Ascending aorta (tissue), 2 donors: ENCODE measurements at places on chromosomes 16 and 17. TPM values are rescaled to one million over a fixed set of nuclear protein-coding genes. Genes with fewer than 3 reads are reported as not detected.

DNA sequence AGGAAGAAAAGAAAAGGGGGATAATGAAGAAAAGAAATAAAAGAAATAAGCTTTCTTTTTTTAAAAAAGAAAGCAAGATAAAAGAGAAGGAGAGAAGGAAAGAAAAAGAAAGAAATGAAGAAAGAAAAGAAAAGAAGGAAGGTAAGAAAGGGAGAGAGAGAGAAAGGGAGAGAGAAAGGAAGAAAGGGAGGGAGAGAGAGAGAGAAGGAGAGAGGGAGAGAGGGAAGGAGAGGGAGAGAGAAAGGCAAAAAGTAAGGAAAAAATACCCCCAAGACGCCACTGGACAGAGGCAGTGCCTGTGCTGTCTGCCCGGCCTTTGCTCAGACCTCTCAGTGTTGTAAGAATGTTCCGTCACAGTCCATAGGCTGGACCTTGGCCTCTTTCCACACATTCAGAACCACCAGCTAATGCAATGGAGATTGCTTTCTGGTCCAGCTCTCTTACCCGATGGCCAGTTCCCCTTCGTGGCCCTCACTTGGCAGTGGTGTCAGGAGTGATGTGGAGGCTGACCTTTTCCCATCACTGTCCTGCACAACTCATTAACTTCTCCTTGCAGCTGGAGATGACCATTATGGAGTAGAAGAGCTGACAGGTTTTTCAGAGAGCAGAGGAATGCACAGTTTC, 14.3 kb upstream of the HNF1B start:
- H3K27ac ChIP-seq, result no peak overlapping the region
- H3K4me3 ChIP-seq, result no peak overlapping the region
- H3K36me3 ChIP-seq, result no peaks in the 10 kb centered on the region
- H3K27me3 ChIP-seq, result no peaks in the 10 kb centered on the region
- no peak for DNase-seq

PIK3R5 gene
- total RNA-seq, result 42.0 TPM

GRCh38 chr17:16534236-16534635, 34.8 kb downstream of the ZNF287 start:
- no peak for DNase-seq
- no peaks in the 10 kb centered on the region for H3K27me3 ChIP-seq
- H3K36me3 ChIP-seq, result no peaks in the 10 kb centered on the region
- H3K4me3 ChIP-seq, result no peak overlapping the region
- no peaks in the 10 kb centered on the region for H3K4me1 ChIP-seq

- H3K4me3 ChIP-seq, result no peak overlapping the region
- no peak overlapping the region for H3K27ac ChIP-seq
- H3K27me3 ChIP-seq, result no peaks in the 10 kb centered on the region
Measured at GRCh38 chr17:9421525-9421924, 154.1 kb downstream of the STX8 start.

ITGA3 gene
- total RNA-seq, result 222 TPM

MFAP4 gene
- total RNA-seq, result 280 TPM

- no peak for DNase-seq
- no peaks in the 10 kb centered on the region for H3K36me3 ChIP-seq
- H3K4me1 ChIP-seq, result no peaks in the 10 kb centered on the region
Measured at GRCh38 chr17:13378361-13378760, 223.4 kb downstream of the HS3ST3A1 start.

DNA sequence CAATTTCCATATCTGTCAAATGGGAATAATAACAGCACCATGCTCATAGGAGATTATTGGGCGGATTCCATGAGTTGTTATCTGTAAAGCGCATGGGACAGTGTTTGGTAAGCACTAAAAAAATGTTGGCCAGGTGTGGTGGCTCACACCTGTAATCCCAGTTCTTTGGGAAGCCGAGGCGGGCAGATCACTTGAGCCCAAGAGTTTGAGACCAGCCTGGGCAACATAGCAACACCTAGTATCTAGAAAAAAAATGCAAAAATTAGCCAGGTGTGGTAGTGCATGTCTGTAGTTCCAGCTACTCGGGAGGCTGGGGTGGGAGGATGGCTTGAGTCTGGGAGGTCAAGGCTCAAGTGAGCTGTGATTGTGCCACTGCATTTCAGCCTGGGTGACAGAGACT, 66.8 kb upstream of the NFAT5 start:
- H3K36me3 ChIP-seq, result no peaks in the 10 kb centered on the region
- no peak overlapping the region for H3K4me3 ChIP-seq
- no peak for DNase-seq
- no peak overlapping the region for H3K27ac ChIP-seq
- H3K27me3 ChIP-seq, result no peaks in the 10 kb centered on the region

KCTD19 gene
- not detected for total RNA-seq

DNA sequence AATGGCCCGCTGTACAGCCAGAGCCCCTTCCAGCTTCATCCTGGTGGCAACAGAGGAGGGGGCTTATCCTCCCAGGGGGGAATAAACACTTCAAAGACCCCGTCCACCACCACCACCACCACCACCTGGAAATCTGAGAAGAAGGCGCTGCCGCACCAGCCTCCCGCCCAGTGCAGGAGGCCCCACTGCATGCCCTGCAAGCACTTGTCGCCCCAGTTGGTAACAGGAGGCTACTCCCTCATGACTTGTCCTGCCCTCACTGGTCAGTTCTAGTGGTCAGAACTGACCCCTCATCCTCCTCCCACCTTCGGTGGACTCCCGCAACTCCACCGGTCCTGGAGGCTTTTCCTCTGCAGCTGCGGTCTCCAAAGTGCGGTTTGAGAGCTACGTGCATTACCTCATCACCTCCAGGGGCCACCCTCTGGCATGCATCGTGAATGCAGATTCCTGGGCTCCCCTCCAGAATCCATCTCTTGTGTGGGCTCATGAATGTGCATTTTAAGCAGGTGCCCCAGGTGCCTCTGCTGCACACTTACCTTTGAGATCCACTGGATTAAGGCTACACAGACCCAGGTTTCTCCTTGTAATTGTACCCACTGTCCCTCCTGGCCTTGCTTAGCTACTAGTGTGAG, 71.8 kb downstream of the SRCIN1 start:
- H3K27me3 ChIP-seq, result no peaks in the 10 kb centered on the region
- H3K4me1 ChIP-seq, result no peaks in the 10 kb centered on the region
- H3K27ac ChIP-seq, result no peak overlapping the region
- no peak overlapping the region for H3K4me3 ChIP-seq

GRCh38 chr17:46045639-46046038, 46.6 kb downstream of the STH start:
- peaks cover 4% of the 10 kb centered on the region for H3K4me1 ChIP-seq
- no peak overlapping the region for H3K27ac ChIP-seq
- no peak for DNase-seq
- H3K4me3 ChIP-seq, result no peak overlapping the region
- no peaks in the 10 kb centered on the region for H3K27me3 ChIP-seq

GRCh38 chr17:50134206-50135110, 4.5 kb upstream of the SAMD14 start:
- peak overlapping the region; percentile 85 for H3K27ac ChIP-seq
- no peaks in the 10 kb centered on the region for H3K27me3 ChIP-seq
- DNase-seq, result no peak
- no peak overlapping the region for H3K4me3 ChIP-seq
- peaks cover 50% of the 10 kb centered on the region for H3K36me3 ChIP-seq
- peaks cover 25% of the 10 kb centered on the region for H3K4me1 ChIP-seq

DNA sequence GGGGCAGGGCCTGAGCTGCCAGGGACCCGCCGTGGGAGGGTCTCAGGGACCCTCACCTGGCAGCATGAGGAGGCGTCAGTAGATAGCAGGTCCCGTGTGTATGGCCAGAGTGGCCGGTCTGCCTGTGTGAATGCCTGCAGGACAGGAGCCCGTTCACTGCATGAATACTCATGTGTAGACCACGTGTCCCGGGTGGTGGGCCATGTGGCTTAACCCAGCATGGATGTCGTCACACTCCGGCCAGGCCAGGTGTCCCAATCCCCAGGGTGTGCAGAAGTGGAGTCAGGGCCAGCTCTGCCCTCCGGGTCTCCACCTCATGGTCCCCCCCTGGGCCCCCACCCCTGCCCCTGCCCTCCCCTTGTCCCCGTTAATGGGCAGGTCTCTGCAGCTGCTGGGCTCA, 53.7 kb downstream of the BAHCC1 start:
- H3K4me1 ChIP-seq, result no peaks in the 10 kb centered on the region
- H3K27ac ChIP-seq, result no peak overlapping the region
- no peaks in the 10 kb centered on the region for H3K27me3 ChIP-seq
- no peak for DNase-seq
- H3K36me3 ChIP-seq, result peaks cover 49% of the 10 kb centered on the region
- H3K4me3 ChIP-seq, result no peak overlapping the region

DNA sequence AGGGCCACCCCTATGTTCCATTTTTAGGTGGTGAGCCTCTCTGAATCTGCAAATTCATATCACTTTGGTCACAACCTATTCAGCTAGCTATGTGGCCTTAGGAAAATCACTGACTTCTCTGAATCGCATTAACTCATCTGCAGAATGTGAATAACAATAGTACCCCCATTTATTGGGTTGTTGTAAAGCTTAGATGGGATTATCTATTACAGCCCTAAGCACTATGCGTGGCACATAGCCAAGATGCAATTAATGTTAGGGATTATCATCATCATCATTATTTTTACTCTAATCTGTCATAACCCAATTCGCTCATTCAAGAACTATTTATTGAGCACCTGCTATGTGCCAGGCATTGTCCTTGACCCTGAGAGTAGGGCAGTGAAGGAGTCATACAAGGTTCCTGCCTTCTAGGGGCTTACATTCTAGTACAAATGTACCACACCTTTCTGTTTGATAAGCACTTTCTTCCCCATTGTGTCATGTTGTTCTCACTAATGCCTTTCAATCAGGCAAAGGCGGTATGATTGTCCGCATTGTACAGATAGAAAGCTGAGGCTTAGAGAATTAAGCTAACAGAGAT, 38.5 kb downstream of the CHD9 start:
- no peaks in the 10 kb centered on the region for H3K36me3 ChIP-seq
- no peak for DNase-seq
- H3K27me3 ChIP-seq, result no peaks in the 10 kb centered on the region
- H3K4me1 ChIP-seq, result peaks cover 19% of the 10 kb centered on the region
- peak overlapping the region; percentile 5 for H3K27ac ChIP-seq

GRCh38 chr17:72658675-72659074, 433.8 kb downstream of the SLC39A11 start:
- H3K27ac ChIP-seq, result no peak overlapping the region
- no peaks in the 10 kb centered on the region for H3K27me3 ChIP-seq
- H3K4me1 ChIP-seq, result no peaks in the 10 kb centered on the region

DNA sequence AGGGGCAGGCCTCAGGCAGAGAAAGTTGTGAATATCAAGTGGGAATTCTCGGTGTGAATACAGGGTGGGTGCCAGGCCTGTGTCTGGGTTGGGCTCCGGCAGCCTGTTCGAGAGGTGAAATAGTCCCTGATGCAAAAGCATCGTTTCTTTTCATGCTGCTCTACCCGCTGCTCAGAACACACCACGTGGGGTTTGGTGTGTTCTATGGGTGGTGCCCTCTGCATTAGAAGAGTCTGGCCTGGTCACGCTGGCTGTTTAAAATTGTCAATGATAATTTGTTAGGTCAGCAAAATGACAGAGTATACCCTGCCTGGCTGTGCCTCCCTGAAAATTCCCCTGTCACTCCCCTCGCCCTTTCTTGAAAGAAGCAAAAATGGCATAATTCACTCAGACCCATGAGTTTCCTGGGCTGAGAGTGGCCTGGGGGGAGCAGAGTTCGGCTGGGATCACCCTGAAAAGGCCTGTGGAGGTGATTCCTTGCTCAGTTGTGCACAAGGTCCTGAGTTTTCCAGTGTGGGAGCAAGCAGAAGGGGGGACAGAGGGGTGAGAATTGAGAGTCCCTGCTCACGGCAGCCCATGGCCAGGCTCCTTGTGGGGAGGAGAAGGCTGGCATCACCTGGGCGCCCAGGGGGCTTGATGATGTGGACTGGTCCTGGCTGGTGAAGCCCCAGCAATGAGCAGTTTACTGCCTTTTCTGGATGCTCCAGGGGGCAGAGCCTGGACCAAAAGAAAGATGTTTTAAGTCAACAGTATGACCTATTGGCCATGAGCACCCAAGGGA, 3.2 kb downstream of the CACNG5 start:
- no peak for DNase-seq
- no peak overlapping the region for H3K27ac ChIP-seq
- H3K4me1 ChIP-seq, result no peaks in the 10 kb centered on the region
- H3K4me3 ChIP-seq, result no peak overlapping the region
- H3K27me3 ChIP-seq, result no peaks in the 10 kb centered on the region

DNA sequence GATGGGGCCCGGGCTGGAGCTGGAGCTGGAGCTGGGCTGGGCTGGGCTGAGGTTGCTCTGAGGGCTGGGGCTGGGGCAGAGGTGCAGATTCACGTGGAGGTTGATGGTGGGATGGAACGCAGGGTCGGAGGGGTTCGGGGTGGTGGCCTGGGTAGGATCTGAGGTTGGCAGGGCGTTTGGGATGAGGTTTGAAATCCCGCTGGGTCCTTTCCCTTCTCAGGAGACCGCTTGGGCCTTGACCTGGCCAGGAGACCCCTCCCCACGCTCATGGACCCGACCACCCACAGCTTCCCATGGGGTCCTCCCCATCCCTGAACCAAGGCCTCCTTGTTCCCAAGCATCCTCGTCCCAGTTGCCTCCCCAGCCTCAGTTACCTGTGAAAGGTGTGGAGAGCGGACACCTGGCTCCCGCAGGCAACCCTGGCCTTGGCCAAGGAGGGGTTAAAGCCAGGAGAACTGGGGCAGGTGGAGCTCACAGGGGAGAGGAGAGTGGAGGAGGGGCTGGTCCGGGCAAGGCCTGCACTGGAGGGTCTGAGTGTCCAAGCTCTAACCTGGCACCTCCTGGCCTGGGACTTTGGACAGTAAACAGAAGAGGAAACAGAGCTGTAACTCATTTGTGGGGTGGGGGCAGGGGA, at the start of gene ASGR2:
Gene ASGR2 (minus strand): TSS at position 582 of the 634 bp plus-strand sequence. CDS start 582 bp downstream, outside the sequence.
- H3K4me3 ChIP-seq, result no peak within 1 kb of the TSS
- H3K36me3 ChIP-seq, result no peaks in the 10 kb centered on the region
- H3K27ac ChIP-seq, result no peak within 1 kb of the TSS
- H3K27me3 ChIP-seq, result no peaks in the 10 kb centered on the region
- no peak for DNase-seq

GRCh38 chr16:4694642-4695451, 1.5 kb downstream of the NUDT16L1 start:
- peaks cover 15% of the 10 kb centered on the region for H3K4me1 ChIP-seq
- peak; percentile 72 for DNase-seq
- H3K4me3 ChIP-seq, result peak overlapping the region; percentile 85
- H3K36me3 ChIP-seq, result peaks cover 50% of the 10 kb centered on the region

TNS4 gene
- not detected for total RNA-seq

FNDC8 gene
- not detected for total RNA-seq

- no peaks in the 10 kb centered on the region for H3K36me3 ChIP-seq
- H3K27me3 ChIP-seq, result no peaks in the 10 kb centered on the region
- no peaks in the 10 kb centered on the region for H3K4me1 ChIP-seq
- DNase-seq, result no peak
- no peak overlapping the region for H3K27ac ChIP-seq
Measured at GRCh38 chr16:77137045-77137444, 53.9 kb upstream of the MON1B start.
